ENCODE measurements at places on chromosomes 5 and 9. TPM values are rescaled to one million over a fixed set of nuclear protein-coding genes. Genes with fewer than 3 reads are reported as not detected.

The IRX1 gene
- total RNA-seq: not detected

The KIF12 gene
- not detected for total RNA-seq

The TMEM215 gene
- not detected for total RNA-seq

The NINJ1 gene
- total RNA-seq: 144 TPM

The BOD1 gene
- 19.4 TPM for total RNA-seq

Measured in CD4-positive, CD25-positive, alpha-beta regulatory T cell (primary cell).